ENCODE measurements at places on chromosomes 1 and 21. TPM values are rescaled to one million over a fixed set of nuclear protein-coding genes. Genes with fewer than 3 reads are reported as not detected.

OVAAL gene
- total RNA-seq, result not detected

LAPTM5 gene
- 629 TPM for total RNA-seq

DNA sequence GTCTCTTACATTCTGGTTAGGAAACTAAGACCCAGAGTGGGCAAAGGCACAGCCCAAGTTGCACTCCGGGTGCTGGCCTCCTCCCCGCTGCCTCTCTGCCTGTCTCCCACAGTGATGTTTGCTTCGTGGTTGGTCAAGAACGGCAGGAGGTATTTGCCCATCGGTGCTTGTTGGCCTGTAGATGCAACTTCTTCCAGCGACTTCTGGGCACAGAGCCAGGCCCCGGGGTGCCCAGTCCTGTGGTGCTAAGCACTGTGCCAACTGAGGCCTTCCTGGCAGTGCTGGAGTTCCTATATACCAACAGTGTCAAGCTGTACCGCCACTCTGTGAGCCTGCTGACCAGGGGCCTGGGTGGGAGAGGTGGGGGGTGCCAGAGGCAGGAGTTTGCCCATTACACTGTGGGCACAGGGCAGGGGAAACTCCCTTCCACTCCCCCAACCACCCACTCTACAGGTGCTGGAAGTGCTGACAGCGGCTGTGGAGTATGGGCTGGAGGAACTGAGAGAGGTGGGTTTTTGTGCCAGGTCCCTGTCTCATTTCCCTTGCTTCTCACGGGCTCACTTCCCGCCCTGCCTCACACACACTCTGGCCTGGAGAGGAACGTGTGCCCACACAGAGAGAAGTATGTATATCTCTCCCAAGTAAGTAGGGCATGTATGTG, 1.9 kb downstream of the BTBD19 start:
- DNase-seq, result peak; percentile 40

GSTM1 gene
- 14.0 TPM for total RNA-seq

KIF17 gene
- total RNA-seq, result not detected

GRCh38 chr1:245592189-245592460, 437.3 kb downstream of the KIF26B start:
- DNase-seq, result no peak

GRCh38 chr1:6909401-6909800, 124.1 kb downstream of the CAMTA1 start:
- DNase-seq, result no peak

DNA sequence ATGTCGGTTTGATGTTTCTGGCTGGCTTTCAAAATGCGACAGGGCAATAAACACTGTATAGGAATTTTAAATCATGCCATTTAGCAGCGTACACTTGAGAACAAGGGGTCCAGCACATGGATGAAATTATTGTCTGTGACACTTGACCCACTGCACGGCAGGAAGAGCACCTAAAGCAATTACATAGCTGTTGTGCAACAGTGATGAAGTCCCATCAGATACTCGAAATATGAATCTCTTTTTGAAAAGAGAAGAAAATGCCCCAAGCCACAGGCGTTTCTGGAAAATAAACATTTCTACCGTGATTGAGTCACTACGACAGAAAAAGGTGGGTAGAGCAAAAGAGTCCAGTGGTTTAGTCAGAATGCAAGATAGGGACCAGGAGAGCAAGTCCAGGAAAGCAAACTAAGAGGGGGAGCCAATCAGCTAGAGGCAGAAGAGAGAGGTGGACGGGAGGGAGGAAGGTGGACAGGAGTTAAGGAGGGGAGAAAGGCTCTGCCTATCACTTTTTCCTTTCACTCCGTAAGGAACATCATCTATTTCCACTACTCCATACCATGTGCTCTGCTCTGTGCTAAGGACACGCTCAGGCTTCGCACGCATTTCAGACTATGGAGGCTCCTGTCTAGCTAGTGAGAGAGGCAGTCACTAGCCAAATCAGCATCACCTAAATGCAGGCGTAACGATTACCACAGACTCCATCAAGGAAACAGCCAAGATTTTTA, 6.4 kb downstream of the DSCAM start:
- DNase-seq, result no peak

ADORA1 gene
- total RNA-seq, result not detected

WNT3A gene
- not detected for total RNA-seq

DNA sequence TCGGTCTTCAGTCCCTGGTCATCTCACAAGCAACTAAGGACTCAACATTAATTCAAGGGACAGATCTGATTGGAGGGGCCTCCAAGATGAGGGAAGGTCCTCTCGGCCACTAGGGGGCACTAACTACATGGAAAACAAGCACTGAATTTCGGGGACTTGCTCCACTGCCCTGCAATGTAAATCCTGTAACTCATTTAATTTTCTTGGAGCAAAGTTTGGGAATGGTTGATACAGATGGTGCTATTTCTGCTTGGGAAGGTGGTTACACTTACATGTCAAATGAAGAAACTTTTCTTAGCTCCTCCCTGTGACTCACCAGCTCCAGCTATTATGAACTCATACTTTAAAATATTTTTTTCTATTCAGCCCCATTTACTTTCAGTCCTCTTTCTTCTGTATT, 97.4 kb upstream of the KCNJ15 start:
- peak; percentile 47 for DNase-seq

DNA sequence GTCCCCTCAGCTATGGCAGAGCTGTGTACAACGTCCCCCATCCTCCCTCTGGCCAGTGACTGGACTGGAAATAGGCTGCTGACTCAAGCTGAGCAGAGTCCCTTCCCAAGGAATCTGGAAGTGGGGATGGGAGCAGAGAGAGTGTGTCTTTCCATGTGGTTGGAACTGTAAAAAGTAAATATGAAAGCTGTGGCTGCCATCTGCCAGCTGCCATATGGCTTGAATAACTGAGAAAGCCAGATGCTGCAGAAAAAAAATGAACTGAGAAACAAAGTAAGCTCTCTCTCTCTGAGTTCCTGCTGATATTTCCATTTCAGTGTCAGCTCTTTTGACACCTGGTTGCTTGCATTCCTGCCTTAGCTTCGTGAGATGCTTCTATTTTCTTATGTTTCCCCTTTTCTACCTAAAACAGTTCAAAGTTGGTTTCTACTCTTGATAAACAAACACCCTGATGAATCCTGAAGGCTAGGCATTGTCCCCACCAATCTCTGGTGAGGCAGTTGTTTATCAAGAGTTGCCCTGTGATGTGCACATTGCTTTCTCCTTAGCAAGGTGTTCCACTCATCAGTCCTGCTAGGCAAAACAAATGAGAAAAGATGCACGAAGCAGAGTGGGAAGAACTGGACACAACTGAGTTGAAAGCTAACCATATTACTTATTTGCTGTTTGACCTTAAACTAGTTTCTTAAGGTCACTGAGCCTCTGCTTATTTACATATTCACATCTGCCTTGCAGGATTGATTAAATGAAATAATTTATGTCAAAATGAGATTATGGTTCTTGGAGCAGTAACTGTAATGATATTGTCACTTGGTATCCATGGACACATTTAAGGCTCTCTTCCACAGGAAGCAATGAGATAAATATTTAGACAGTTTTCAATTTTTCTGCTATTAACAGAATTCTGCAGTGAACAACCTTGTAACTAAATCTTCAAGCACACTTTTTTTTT, 16.6 kb upstream of the DR1 start:
- no peak for DNase-seq

HCN3 gene
- total RNA-seq, result 1.3 TPM

CFHR1 gene
- not detected for total RNA-seq

OPRD1 gene
- total RNA-seq, result not detected

DNA sequence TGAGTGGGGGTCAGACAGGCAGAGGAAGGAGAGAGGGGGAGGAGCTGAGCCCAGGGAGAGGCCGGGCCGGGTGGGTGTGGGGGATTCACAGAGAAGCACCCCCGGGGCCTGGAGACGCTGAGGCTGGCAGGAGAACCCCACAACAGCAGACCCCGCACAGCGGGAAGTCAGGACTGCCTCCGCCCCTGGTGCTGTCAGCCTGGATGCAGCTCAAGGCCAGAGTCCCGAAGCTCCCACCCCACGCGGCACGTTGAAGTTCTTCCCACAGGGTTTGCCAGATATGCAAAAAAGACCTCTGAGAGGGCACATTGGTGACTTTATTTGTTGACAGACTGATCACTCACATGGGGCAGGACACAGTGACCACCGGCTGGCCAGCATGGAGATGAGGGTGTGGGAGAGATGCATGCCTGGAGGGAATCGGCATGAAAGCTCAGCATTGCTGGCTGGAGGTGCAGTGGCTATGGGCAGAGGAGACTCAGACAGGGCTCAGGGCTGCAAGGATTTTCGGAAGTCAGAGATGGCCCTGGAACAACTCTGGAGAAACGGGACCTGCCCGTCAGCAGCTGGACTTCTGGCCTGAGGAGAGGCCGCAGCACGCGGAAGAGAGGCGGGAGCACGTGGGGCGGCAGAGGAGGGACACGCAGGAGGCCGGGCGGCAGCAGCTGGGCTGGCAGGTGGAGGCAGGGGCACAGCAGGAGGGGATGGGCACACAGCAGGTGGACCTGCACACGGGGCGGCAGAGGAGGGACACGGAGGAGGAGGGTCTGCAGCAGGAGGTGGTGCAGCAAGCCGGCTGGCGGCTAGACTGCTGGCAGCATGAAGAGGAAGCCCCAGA, 885 bp downstream of the KRTAP10-3 start:
- DNase-seq, result peak; percentile 39

SPRR2G gene
- not detected for total RNA-seq

GRCh38 chr1:10724948-10725847, 71.2 kb downstream of the CASZ1 start:
- DNase-seq, result no peak

PLK3 gene
- total RNA-seq, result 568 TPM

DNA sequence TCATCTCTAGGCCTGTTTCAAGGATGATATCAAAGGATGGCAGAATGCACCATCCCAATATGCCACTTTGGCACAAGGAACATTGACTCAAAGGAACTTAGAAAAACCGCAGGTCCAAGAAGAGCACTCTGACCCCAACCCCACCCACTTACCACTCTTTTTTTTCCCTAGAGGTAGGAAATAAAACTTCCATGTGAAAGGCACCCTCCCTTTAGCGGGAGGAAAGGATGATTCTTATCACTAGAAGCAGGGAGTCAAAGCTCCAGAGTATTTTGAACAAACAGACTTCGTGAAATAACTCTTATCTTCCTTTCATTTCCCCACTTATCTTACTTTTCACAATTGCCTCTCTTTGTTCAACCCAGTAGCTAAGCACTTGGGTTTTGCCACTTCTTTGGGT, 22.2 kb downstream of the PSMG1 start:
- no peak for DNase-seq

SPAG17 gene
- total RNA-seq, result not detected

- no peak for DNase-seq
Measured at GRCh38 chr1:86515597-86515996, 31.3 kb upstream of the CLCA4 start.

- DNase-seq, result no peak
Measured at GRCh38 chr1:23471473-23472075, 12.4 kb downstream of the ASAP3 start.

DNA sequence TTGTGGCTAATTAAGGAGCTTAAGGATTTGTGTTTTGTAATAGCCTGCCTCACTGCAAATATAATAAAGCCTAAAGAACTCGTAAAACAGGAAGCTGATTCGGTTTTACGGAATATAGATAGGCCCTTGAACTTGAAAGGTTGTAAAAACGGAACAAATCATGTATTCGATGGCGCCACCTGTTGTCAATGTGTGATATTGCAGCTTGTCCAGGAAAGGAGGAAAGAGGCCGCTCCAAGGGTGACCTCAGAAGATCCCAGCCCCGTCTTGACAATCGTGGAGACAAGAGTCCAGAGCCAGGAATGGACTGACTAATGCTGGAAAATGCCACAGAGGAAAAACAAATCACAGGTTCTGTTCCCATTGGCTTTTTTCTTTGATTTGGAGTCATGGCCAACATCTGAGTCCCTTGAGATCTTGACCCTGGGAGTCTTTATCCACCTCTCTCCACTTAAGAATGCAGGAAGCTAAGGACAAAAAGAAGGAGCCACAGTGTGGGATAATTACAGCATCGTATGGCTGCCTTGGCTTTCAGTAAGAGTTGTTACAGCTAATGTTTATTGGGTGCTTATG, 7.0 kb upstream of the IGSF21 start:
- DNase-seq, result peak; percentile 10

GRCh38 chr1:236168716-236169429, 26.5 kb downstream of the GPR137B start:
- DNase-seq, result no peak

GRCh38 chr21:16587681-16588375, 858.0 kb downstream of the USP25 start:
- no peak for DNase-seq

- DNase-seq, result peak; percentile 1
Measured at GRCh38 chr1:109756848-109757521, 6.7 kb downstream of the EPS8L3 start.

CDKN2C gene
- 6.0 TPM for total RNA-seq

- DNase-seq, result no peak
Measured at GRCh38 chr1:116122955-116123757, 12.0 kb downstream of the MAB21L3 start.

DNA sequence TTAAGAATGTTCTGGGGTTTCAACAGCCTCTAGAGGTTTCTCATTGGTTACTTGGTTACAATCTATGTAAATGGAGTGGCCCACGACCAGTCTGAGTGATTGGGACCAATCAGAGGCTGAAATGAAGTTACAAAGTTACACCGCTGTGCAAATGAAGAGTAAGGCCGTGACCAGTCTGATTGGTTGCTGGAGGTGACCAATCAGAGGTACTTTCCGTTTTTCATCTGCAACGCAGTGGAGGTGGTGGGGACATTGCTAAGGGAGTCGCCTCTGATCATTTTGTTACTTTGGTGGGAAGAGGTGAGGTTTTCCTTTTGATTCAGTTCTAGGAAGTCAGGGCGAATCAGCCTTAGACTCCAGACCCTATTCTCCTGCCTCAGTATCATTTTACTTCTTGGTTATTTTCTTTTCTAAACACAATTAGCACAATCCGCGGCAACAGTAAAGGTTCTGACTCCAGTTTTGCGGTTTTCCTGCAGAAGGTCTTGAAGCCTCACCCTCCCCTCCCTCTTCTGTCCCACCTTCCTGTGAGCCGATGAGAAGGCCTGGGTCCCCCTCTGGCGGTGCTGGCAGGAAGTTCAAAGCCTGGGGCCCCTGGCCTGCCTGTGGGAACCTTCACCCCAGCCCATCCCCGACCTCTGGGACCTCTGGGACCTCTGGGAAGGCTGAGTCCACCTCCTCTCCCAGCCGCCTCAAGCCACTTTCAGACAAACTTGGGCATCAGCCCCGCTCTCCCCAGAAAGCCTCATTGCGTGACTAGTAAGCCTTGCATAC, 38.7 kb upstream of the TTC34 start:
- peak; percentile 42 for DNase-seq

SPATA46 gene
- not detected for total RNA-seq

ACKR1 gene
- not detected for total RNA-seq

- DNase-seq, result no peak
Measured at GRCh38 chr1:208757846-208758245, 513.7 kb upstream of the PLXNA2 start.

SLC45A3 gene
- 0.16 TPM for total RNA-seq

AKR7A2 gene
- 7.9 TPM for total RNA-seq

RGS13 gene
- 0.60 TPM for total RNA-seq

- DNase-seq, result no peak
Measured at GRCh38 chr1:9605946-9606455, 17.3 kb downstream of the TMEM201 start.

DNA sequence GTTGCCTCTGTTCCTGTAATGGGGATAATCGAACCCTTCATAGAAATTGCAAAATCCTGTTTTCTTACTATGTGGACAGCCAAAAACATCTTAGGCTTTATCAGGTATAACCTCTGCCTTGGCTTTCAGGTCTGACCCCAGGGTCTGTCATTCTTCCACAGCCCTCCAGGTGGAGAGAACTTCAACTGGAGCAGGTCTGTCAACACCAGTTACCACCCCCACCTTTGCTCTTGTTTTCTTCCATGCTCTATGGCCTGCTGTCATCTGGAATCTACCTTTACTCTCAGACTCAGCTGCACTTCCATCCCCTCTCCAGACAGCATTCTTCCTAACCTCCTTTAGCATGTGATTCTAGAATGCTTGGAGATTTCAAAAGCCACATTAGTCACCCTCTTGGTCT, 10.4 kb upstream of the GJA9 start:
- no peak for DNase-seq

All from CD8-positive, alpha-beta T cell (primary cell).